ENCODE measurements at places on chromosomes 1 and 21. TPM values are rescaled to one million over a fixed set of nuclear protein-coding genes. Genes with fewer than 3 reads are reported as not detected.

The KIF26B gene
- 1.00 TPM for polyA plus RNA-seq

GRCh38 chr21:16421007-16421406, 691.2 kb downstream of the USP25 start:
- no peak for DNase-seq

The HUNK gene
- polyA plus RNA-seq, result 5.0 TPM

The B3GALT2 gene
- polyA plus RNA-seq, result 7.9 TPM

The FAF1 gene
- polyA plus RNA-seq, result 42.8 TPM

DNA sequence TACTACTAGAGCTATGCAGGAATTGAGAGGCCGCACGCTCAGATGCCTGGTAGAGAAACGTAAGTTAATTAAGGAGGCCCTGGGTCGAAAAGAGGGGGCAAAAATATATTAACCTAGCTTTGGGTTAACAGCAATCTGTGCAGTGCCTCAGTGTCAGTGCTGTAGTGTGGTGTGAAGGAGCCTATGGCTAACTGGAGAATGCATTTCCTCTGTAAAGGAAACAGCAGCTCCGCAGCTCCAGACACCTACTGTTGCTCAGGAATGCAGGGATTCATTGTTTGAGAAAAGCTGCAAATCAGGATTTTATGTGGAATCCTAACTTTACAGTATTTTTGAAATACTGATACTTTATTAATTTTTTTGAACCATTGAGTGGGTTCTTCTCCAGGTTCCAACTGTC, 18.4 kb downstream of the VANGL1 start:
- DNase-seq, result no peak

DNA sequence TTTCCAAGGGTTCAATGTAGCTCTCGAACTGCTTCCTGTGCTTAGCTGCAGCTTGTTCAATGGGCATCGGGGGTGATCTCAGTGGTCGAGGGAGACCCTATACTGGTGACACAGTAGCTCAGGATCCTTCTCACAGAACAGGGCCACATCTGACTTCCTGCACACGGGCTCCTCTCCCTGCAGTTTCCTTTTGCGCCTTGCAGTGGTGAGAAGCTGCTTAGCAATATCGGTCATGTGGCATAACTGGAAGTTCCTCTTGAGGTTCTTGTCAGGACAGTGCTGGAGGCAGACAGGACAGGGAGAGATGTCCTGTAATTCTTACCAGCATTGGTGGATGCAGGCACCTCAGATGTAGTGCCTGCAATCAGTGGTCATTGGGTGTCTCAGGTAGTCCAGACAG, 140.5 kb upstream of the MAP1LC3C start:
- no peak for DNase-seq

GRCh38 chr1:203250911-203251310, 21.4 kb upstream of the CHIT1 start:
- DNase-seq, result no peak

DNA sequence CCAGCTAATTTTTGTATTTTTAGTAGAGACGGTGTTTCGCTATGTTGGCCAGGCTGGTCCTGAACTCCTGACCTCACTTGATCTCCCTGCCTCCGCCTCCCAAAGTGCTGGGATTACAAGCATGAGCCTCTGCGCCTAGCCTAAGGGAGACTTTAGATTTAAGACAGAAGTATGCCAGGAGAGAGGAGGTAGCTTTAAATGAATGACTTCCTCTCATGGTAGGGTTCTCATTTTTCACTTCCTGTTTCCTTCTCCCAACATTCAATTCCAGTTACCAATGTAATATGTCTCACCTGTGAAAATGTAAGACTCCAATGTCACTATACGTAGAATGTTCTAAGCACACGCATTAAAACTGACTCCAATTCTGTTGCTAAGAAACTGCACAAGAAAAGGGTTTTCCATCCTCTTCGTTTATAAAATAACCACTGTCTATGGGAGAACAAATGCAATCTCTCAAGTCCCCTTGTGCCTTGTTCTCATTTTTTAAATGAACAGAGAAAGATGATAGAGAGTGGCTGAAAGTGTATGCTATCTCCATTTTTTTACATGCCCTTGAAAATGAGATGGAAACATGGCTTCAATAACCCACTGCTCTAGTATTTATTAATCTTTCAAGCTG, 140.0 kb downstream of the SLC45A1 start:
- DNase-seq, result no peak

The LCE6A gene
- not detected for polyA plus RNA-seq

The KPRP gene
- polyA plus RNA-seq, result not detected

- no peak for DNase-seq
Measured at GRCh38 chr1:193730017-193730416, 543.6 kb upstream of the B3GALT2 start.

The ATF3 gene
- polyA plus RNA-seq, result 83.1 TPM

The FHL3 gene
- polyA plus RNA-seq, result 183 TPM

GRCh38 chr1:152160576-152160975, 1.5 kb upstream of the RPTN start:
- no peak for DNase-seq

GRCh38 chr1:235511470-235512240, 7.4 kb upstream of the B3GALNT2 start:
- DNase-seq, result no peak

- peak; percentile 28 for DNase-seq
Measured at GRCh38 chr1:214662223-214662785, 59.3 kb downstream of the CENPF start.

The MMEL1 gene
- polyA plus RNA-seq, result 0.39 TPM

- DNase-seq, result peak; percentile 6
Measured at GRCh38 chr1:169892927-169893644, 610 bp downstream of the SCYL3 start.

The OR2L13 gene
- not detected for polyA plus RNA-seq

- no peak for DNase-seq
Measured at GRCh38 chr1:236407059-236407458, 13.0 kb downstream of the EDARADD start.

GRCh38 chr21:45937721-45938452, 43.7 kb upstream of the COL6A1 start:
- DNase-seq, result no peak

DNA sequence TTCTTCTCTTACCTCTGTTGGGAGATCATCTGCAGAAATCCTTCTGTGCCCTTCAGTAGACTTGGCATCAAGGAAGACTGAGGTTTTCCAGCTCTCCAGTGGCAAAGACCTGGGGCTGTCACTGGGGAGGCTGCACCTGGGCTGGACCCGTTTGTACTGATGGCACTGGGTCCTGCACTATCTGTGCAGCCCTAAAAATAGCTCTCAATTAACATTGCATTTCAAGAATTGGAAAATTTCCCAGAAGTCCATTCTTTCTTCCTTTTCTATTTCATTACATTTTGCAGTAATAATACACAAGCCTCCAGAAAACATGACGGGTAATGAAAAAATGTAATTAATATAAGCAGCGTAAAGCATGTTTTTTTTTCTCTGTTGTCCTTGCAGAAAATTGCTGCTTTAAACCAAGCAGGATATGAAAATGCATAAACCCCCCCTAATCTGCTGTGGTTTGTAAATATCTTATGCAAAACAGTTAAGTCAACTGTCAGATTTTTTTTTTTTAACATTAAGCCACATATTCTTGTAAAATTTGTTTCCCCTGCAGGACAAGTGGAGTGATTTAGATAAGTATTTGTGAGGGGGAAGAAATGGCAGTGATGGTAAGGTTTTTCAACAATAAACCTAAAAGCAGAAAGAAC, 64.9 kb downstream of the LMO4 start:
- DNase-seq, result no peak

The S100A2 gene
- 2.0 TPM for polyA plus RNA-seq

The DHRS3 gene
- 13.2 TPM for polyA plus RNA-seq

The OR2T29 gene
- not detected for polyA plus RNA-seq

- no peak for DNase-seq
Measured at GRCh38 chr1:44220001-44220751, 6.9 kb downstream of the DMAP1 start.

GRCh38 chr21:46375560-46376230, 51.7 kb downstream of the PCNT start:
- DNase-seq, result no peak

DNA sequence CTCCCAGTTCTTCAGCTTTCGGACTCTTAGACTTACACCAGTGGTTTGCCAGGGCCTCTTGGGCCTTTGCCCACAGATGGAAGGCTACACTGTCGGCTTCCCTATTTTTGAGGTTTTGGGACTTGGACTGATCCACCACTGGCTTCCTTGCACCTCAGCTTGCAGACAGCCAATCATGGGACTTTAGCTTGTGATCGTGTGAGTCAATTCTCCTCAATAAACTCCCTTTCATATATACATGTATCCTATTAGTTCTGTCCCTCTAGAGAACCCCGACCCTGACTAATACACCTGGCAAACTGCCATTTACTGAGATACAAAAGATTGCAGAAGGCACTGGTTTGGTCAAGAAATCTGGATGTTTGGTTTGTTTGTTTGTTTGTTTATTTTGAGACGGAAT, 6.4 kb upstream of the RAB4A start:
- no peak for DNase-seq

DNA sequence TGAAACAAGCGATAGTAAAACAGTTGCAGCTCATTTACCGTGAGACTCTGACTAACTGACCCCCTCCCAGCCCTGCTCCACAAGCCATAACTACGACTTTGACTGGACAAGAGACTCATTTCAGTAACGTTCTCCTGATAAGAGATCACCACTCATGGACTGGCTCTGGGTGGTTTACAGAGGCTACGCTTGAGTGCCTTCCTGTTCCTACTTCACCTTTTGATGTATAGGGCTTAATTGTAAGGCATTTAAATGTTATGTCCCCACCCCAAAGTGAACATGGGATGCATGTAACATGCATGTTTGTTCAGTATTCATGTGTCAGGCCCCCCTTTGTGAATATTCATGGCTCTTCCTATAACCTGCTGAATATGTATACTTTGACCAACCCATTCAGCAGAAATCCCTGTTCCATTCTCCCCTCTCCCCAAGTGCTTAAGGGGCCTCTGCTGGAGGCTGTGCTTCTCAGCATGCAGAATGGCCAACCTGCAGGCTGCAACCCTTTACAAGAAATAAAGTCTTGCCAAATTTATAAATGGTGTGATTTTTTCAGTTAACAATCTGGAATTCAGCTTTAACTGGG, 50.7 kb upstream of the SPOCD1 start:
- no peak for DNase-seq

DNA sequence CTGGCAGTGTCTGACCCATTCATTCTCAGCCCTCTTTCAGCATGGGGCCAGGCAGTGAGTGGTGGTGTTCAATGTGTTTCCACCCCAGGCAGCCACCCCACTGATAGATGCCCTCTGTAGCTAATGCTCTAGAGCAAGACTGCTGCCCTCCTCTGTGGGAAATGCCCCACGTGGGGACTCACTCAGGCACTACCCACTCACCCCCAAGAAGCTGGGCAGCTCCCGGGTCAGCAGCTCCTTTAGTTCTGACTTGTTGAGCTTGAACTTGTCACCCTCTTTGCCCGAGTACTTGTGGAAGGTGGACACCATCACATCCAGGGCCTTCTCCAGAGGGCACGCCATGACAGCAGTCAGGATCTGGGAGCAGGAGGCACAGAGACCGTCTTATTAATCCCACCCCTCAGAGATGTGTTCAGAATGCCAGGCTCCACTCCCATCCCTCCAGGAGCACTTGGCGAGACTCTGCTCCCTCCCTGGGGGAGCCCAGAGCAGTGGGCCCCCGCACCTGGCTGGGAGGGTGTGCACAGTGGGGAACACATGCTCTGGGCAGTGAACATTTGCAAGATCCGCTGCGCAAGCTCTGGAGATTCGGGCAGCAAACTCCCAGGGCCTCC, 1.0 kb downstream of the S100A4 start:
- DNase-seq, result no peak

DNA sequence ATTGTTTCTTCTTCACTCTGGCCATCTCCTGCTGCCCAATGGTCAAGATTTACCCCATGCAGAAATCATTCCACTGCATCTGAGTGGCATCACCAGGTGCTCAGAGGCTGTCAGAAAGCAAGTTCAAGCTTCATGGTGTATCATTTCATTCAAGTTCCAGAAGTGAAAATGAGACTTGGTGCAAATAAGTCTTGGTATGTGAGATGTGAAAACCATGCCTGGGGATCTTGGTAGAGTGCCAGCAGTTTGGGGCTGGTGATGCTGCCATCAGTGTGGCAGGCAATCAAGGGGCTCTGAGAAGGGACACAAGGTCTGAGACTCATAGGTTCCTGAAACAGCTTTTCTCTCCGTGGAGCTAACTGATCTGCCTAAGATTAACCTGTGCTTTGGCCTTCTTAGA, 52.0 kb downstream of the CD2 start:
- DNase-seq, result no peak

- no peak for DNase-seq
Measured at GRCh38 chr1:207917080-207917479, 6.2 kb upstream of the CD34 start.

DNA sequence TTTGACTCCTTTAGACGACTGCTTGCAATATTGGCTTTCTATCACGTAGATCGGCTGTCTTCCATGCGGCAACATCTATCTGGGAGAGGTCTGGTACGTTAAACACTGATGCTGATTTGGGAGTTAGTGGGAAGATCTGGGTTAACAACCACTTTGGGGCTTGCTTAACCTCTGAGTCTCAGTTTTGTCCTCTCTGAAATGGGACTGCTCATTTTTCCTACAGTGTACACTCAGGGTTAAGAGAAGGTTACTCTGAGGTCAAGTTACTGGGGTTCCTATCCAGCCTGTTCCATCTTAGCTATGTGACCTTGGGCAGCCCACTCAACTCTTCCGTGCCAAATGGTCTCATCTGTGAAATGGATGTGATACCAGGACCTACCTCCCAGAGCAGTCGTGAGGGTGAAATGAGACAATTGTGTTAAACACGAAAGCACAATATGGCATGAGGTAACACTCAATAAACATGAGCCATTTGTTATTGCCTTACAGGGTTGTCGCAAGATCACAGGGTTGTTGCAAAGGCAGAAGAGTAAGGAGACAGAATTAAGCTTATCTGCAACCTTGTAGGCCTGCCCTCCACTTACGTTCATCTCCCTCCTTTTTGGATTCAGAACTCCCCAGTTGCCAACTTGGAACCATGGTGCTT, 5.6 kb downstream of the ABCA4 start:
- DNase-seq, result no peak

- DNase-seq, result no peak
Measured at GRCh38 chr1:97502360-97502759, 418.5 kb downstream of the DPYD start.

GRCh38 chr1:36484099-36484498, 1.4 kb upstream of the CSF3R start:
- DNase-seq, result no peak

- no peak for DNase-seq
Measured at GRCh38 chr1:19081218-19081893, 124.9 kb upstream of the IFFO2 start.

DNA sequence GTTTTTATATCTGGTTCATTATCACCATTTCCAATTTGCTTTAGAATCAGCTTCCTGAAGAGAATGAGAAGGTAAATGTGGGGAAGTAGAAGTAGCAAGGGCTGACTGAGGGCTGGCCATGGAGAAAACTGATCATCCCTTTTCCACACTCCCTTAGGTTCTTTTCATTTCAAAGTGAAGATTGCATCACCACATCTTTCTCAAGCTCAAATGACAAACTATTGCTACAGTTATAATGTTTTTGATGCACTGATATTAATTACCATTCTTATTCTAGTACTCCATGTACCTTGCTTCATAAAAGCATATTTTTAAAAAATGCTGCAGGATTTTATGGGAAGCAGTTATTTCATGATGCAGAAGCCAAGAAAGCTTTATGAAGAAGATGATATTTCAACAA, 7.9 kb upstream of the AK5 start:
- DNase-seq, result no peak

- DNase-seq, result no peak
Measured at GRCh38 chr1:101257500-101258325, 20.9 kb downstream of the S1PR1 start.

All from forelimb muscle (tissue), 1 donor.